ENCODE measurements at places on chromosomes 7 and 10. TPM values are rescaled to one million over a fixed set of nuclear protein-coding genes. Genes with fewer than 3 reads are reported as not detected.

Gene C10orf67
- total RNA-seq: 0.43 TPM

DNA sequence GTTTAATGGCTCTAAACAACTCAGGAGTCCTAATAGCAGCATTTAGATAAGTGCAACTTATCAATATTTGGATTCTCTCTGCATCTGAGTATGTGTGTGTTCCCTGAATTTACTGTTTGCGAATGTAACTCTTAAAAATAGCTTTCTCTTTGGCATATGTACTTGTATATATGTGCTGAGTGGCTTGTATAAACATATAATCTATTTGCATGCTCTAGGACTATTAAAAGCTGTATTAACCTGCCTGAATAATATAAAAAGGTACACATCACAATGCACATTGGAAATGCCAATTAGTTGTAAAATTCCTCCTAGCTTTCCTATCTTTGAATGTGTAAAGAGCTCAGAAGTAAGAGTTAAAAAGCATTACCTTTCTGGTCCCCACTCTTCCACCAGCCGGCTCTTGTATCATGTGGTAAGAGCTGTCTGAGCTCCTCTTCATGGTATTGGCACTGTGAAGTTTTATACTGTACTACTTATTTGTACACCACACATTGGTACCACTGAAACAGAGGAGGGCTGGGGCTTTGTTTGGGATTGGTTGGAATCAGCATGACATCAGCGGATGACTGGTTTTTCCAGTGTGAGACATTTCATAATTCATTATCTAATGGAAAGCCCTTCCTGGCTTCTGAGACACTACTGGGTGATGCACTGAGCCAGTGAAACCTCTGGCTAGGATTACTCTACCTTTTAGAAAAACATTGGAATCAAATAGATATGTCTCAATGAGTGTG is at the start of gene INHBA:
Gene INHBA (minus strand): TSS at position 456 of the 737 bp plus-strand sequence. CDS start 2,716 bp downstream, outside the sequence.
- DNase-seq: no peak

Gene CLEC2L
- not detected for total RNA-seq

DNA sequence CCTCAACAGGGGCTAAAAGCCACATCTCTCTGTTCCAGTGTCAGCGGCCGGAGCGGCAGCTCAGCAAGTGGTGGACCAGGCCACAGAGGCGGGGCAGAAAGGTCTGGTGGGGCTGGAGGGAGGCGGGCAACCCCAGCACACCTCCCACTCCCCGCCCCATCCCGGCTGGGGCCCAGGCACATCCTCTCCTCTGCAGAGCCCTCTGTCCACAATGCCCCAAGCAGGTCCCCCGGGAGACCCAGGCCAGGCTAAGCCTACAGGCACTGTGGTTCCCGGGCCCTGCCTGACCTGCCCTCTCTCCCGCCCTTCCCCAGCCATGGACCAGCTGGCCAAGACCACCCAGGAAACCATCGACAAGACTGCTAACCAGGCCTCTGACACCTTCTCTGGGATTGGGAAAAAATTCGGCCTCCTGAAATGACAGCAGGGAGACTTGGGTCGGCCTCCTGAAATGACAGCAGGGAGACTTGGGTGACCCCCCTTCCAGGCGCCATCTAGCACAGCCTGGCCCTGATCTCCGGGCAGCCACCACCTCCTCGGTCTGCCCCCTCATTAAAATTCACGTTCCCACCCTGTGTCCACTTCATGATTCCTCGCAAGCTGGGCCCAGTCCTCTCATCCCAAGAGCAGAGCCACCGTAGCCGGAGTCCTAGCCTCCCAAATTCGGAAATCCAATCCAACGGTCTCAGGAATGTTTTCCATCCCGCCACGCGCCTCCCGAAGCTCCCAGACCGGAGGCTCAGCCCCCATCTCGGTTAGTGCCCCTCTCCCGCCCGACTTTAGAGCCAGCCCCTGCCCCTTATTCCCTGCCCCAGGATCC is 2.1 kb downstream of the ADIRF start:
- no peak for DNase-seq

Gene LEP
- not detected for total RNA-seq

- DNase-seq: no peak
Observed at GRCh38 chr7:2478399-2478785, 2.2 kb upstream of the GRIFIN start.

- no peak for DNase-seq
Observed at GRCh38 chr10:46106410-46107255, 60.6 kb upstream of the MSMB start.

Gene PLAC9
- not detected for total RNA-seq

- DNase-seq: no peak
Observed at GRCh38 chr7:104934665-104935064, 79.3 kb upstream of the KMT2E start.

DNA sequence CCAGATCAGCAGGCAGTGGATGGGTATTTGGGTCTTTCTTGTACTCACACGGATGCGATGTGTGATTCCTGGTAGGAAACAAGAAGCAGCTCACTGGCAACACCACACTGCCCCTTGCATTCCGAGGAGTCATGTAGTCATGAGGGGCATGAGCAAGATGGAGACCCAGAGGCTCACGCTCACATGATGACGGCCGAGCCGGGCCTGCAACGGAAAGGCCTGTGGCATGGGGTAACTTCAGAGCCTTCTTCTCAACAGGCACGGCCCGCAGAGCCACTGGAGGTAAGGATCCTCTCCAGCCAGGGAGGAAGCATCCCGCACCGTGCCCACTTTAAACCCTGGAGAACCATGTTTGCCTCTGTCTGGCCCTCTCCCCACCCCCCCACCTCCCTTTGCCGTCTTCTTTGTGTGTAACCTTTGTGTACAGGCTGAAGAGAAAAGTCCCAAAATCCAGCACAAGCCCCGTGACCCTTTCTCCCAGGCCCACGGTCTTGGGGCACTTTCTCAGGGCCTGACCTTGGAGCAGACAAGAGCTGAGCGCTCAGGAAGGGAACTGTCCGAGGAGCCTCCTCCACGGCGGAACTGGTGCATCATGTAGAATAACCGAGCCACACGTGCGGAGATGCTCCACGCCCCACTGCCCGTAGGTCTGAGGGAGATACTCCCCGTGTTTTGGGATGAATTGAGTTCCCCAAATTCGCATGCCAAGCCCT is 516.4 kb downstream of the DNAJB6 start:
- DNase-seq: no peak

DNA sequence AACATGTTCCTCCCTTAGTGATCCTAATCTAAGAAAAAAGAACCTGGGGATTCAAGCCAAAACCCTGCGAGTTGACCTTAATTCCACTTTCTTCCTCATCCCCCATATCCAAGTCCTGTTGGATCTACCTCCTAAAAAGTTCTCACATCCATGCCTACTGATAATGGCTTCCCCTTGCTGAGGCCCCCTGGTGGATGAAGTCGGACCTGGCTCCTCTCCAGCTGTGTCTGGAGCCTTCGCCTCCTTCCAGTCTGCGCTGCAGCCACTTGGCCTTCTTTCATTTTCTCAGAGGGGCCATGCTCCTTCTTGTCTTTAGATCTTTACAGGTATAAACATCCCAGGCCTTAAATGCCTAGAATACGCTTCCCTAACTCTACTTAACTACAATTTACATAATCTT is 8.1 kb downstream of the PDE1C start:
- no peak for DNase-seq

Gene AS3MT
- total RNA-seq: 10.7 TPM
